NCI-H2107 (cell line): ENCODE measurements at places on chromosomes 6 and 20.

- DNase-seq = no peak
These were observed 8.8 kb downstream of the DNPH1 start for GRCh38 chr6:43220439-43220951.

DNA sequence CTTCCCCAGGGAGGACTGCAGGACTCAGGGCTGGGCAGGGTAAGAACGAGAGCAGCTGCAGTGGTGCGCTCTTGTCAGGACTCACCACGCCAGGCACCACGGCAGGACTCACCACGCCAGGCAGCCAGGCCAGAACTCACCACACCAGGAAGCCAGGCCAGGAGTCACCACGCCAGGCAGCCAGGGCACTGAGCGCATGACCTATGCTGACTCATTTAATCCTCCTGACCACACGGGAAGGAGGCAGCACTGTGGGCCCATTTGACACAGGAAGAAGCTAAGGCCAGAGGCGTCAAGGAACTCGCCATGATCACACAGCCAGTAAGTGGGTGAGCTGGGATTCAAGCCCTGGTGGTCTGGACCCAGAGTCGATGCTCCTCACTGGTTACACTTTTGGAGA is 189.3 kb downstream of the PREX1 start:
- no peak for DNase-seq

DNA sequence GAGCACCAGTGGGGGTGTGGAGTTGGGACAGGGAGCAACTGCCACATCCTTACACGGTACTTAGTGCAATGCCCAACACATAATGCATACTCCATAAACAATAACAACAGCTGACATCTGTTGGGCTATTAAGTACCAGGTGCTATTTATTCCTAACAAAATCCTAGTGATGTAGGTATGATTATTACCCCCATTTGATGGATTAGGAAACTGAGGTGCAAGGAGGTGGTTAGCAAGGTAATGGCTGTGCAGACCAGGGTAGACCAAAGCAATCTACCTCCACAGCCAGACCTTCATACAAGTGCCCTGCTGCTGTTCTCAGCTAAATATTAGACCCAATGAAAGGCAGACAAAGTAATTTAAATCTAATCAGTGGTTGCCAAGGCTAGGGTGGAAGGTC is 36.8 kb downstream of the SLC13A3 start:
- no peak for DNase-seq

DNA sequence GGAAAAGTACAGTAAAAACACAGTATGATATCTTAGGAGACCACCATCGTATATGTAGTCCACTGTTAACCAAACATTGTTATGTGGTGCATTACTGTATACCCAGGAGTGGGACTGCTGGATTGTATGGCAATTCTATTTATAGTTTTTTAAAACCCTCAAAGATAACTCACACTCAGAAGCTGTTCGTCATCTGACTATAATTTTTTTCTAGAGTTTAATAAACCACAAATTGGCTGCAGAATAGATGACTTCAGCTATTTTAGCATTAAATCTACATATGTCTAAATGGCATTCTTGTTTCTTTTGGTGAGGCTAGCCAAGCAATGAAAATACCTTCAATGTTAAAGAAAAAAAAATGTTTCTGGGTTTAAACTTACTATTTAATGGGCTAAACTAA is 134.2 kb upstream of the BMP5 start:
- no peak for DNase-seq

DNA sequence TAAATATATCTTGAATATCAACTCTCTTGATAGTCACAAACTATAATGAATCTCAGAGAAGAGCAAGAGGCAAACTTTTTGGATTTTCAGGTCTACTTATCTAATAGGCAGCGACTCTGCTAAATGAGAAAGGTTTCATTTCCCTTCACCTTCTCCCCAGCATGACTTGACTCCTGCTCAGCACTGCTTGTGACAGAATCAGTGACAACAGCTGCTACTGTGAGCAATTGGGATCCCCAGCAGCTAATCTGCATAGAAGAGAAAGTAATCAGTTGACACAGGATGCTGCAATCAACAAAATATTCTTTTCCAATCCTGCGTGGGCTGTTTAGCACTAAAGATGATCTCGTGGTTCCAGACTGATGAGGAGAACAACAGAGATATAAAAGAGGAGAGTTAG is 205.5 kb downstream of the MMUT start:
- no peak for DNase-seq

DNA sequence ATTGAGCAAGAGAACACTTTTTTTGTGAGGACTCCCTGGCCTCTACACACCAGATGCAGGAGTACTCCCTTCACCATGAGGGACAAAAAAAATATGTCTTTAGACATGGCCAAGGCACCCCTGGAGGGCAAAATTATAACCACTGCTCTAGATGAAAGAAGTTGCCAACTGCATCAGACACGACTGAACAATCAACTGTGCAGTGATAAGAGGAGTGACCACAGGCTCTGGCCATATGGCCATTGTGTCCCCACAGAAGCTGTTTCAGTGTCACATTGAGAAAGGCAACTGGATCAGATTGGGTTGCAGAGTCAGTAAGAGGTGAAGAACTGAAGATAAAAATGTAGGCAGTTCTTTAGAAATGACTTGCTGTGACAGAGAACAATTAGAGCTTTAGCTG is 85.7 kb downstream of the C6orf118 start:
- DNase-seq = no peak

- DNase-seq = no peak
These were observed 41.2 kb downstream of the SLC35D3 start for GRCh38 chr6:136963259-136963658.

GRCh38 chr20:61950641-61951071 is 115.0 kb downstream of the TAF4 start:
- DNase-seq = no peak

GRCh38 chr20:11452326-11452725 is 465.4 kb upstream of the BTBD3 start:
- no peak for DNase-seq

- DNase-seq = no peak
These were observed 3.5 kb upstream of the EFHC1 start for GRCh38 chr6:52416629-52417151.

GRCh38 chr6:72559555-72559954 is 62.3 kb upstream of the KCNQ5 start:
- no peak for DNase-seq

DNA sequence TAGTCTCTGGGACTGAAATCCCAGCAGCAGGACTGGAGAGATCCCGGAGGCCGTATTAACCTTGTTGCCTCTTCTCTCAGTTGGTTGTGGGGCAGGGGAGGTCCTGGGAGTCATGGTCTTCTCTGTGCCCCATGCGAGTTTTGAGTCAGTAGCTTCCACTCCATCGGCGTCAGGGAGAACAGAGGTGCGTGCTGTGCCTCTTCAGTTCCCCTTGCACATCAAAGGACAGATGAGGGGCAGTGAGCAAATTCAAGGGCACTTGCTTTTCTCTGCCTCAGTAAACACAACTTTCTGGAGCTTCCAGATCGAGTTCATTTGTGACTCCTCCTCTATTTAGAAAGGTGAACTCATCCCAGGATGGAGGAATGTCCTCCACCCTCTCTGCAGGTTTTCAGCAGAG is 48.6 kb downstream of the MOCS1 start:
- DNase-seq = no peak

DNA sequence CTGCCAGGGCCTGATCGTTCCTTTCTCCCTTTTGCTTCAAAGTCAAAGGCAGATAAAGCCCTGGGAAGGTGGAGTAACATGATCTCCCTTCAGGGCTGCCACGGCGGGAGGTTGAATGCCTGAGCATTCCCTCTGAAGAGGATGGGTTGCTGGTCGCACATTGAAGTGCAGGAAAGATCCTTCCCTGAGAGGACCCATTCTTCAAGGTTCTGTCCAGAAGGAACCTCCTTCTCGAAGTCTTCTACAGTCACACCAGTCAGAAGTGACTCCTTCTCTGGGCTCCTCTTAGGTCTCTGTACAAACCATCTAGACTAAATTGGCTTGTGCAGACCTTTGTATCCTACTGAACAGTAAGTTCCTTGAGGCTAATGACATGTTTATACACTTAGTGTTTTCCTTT is 192.6 kb upstream of the VGLL2 start:
- no peak for DNase-seq

GRCh38 chr20:22303523-22303922 is 280.8 kb downstream of the FOXA2 start:
- no peak for DNase-seq

GRCh38 chr6:7960848-7961247 is 50.3 kb upstream of the TXNDC5 start:
- no peak for DNase-seq

- DNase-seq = no peak
These were observed 111.8 kb upstream of the FRMD1 start for GRCh38 chr6:168190646-168191443.

DNA sequence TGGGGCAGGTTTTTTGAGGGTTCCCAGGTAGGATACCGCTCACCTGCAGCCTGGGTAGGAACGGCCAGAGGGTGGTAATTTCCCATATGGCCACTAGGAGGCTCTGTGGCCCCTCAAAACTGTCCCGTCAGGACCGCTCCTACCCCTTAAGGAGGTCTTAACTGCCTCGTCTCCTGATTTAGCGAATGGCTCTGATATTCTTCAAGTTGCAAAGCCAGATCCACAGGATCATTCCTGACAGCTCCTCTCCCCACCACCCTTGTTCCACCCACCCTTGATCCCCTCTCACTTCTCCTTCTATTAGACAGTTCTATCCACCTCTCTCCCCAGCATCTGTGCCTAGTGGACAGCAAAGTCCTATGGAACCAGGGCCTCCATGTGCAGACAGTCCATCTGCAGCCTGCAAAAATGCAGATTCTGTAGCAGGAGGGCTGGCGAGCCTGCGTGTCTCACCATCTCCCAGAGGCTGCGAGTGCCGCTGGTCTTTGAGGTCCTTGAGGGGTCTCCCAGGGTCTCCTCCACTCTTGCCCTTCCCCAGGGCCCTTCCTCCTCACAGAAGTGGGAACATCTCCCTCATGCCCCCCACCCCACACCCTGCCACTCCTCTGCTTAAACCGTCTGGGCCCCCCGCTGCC is 34.3 kb upstream of the ZBP1 start:
- DNase-seq = no peak

DNA sequence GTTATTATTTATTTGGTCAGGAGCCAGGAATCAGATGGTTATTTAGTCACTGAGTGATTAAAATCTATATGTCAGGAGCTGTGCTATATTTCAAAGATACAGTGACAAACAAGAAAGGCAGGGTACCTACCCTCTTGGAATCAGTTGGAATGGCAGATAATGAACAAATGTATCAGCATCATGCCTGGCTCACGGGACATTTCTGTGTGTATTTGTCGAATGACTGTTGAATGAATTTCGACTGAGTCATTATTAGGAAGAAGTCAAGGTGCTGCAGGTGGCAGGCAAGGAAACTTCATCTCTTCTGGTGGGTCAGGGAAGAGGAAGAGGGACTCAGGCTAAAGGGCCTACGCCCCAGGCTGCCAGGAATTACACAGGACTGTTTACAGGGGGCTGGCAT is 13.6 kb downstream of the PKIG start:
- no peak for DNase-seq

DNA sequence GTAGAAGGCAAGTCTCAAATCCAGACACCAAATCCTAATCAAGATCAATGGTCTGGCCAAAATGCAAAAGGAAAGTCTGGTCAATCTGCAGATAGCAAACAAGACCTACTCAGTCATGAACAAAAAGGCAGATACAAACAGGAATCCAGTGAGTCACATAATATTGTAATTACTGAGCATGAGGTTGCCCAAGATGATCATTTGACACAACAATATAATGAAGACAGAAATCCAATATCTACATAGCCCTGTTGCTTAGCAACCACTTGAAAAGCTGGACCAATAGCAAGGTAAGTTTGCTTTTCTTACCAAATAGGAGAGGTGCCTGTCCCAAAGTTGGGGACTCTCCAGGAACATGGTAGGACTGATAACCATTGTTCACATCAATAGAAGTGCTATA is 2.0 kb downstream of the SEMG2 start:
- no peak for DNase-seq

DNA sequence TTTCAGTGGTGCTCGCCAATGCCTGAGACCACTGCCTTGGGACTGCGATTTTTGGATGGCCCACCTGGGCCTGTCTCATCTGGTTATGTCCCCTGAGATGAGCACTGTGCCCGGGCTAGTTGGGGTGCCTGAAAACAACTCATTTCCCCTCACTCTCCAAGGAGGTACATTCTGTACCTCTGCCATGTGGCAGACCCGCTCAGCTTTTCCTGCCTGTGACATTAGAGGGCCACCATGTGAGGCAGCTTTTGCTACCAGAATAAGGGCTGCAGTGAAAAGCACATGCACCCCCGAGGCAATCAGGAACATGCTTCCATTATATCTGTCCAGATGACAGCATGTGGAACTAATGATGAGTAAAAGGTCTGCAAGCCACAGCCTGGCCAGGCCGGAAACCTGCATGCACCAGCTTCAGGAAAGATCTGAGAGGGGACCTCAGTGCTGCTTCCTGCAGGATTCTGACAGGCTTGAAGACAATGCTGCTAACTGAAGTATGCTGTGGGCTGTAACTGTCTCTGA is 11.3 kb upstream of the SRSF6 start:
- no peak for DNase-seq

DNA sequence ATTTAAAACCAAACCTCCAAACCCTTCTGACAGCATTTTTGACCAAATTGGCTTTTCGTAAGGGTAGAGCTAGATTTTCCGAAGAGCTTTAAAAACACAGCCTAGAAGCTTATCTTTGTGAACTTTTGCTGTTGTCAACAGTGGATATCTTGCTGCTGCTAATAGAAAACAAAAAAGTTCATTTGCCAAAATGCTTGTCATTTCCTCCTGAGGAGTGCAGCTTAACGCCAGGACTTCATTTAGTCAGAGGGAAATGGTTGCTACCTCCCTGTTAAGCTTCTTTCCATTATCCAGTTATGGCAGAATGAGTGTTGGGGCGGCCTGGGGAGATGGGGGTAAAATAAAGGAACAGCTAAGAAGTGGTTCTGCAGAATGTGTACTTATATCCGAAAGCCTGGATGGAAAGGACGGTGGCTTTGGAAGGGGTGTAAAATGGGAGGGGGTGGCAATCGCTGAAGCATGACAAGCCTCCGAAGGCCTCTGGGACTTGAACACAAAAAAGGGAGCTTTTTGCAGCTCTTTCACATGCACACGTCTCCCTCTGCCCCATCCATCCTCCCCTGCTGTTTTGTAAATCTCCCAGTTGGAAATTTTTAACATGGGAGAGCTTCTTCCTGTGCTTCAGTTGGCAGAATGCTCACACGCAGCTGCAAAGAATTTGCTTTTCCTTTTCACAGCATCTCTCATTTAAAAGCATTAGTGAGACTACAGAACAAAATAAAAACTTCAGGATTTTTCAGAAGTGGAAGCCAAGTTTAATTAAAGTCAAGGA is 22.5 kb downstream of the JARID2 start:
- no peak for DNase-seq

GRCh38 chr6:151351146-151351700 is 40.1 kb downstream of the ZBTB2 start:
- DNase-seq = no peak

DNA sequence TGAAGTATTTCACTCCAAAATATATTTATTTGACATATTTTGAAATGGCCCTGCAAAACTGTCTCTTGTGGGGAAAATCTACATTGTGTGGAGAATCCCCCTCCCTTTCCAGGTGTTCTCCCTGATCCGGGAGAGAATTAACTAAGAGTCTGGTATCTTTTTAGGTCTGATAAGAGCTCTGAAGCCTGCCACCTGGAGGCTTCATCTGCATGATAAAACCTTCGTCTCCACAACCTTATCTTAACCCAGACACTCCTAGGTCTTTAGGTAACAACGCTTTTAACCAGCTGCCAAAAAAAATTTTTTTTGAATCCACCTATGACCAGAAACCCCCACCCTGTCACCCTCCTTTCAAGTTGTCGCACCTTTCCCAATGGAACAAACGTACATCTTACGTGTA is 43.0 kb downstream of the FAM184A start:
- DNase-seq = no peak
